ENCODE measurements at places on chromosomes 4 and X.

DNA sequence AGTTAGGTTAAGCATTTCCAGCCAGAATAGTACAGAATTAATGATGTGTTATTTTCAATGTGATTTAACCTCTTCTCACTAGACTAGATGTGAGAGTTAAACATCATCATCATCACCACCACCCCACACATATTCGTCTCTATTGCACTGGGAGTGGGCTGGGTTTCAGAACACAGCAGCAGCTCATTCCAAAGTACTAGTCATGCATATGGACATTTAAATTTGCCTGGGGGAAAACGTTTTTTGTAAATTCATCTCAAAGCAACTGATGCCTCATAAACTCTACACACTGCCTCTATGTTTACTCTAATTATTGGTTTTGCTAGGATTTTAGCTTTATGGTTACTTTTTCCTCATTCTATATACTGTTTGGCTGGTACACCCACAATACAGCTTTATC is 509.1 kb downstream of the PPP4R3C start:
- DNase-seq: no peak

- no peak for DNase-seq
These were observed 7.8 kb downstream of the GATB start for GRCh38 chr4:151753056-151753455.

DNA sequence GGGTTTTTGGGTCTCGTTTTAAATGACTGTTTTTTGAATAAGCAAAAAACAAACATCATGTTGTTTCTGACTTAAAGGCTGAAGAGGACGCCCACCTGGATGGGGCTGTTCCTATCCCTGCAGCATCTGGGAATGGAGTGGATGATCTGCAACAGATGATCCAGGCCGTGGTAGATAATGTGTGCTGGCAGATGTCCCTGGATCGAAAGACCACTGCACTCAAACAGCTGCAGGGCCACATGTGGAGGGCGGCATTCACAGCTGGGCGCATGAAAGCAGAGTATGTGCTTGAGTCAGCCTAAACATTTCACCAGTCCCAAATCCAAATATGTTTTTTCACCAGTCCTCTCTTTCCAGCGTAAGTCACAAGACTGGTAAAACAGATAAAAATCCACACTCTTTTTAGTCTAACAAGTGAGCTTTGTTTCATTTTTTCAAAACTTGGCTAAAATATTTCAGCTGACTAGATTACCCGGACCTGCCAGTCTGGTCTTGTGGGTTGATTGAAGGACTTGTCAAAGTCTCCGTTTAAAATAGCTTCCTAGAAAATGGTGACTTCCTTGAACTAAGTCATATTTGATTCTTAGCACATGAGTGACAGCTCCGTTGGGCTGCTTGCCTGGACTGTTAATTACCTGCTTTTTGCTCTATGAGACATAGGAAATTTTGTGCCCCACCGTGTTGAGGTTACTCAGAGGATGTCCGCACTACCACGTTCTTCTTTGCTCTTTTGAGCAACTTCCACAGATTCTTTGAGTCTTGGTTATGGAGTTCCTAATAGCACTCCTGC is 20.8 kb downstream of the ENOPH1 start:
- DNase-seq: no peak

DNA sequence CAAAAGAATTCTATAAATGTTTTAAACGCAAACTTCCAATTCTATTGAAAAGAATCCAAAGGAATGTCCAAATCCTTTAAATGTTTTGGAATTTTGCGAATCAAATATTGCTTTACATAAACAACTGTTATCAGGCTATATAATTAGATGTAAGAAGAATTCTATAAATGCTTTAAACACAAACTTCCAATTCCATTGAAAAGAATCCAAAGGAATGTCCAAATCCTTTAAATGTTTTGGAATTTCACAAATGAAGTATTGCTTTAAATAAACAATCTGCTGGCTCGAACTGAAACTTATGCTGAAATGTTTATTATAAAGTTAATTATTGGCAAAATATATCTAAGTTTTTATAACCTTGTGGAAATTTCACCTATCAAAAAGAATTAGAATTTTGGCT is 16.1 kb downstream of the DAPP1 start:
- DNase-seq: no peak

DNA sequence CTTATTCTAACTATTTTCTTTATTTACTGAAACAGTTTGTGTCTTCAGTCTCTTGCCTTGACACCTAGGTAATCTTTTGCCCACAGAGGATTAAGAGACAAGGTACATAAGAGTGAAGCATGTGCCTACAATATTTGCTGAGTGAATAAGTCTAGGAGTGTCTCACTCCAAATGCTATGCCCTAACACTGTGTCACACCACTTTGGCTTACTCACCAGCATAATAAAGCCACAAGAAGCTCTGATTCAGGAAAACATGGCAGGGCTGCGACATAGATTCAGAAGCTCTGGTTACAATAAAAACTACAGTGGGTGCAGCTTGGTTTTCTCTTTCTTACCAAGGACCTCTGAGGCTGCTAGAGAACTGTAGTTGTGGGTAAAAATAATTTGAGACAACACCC is 127.1 kb downstream of the RBM46 start:
- DNase-seq: no peak

- peak; percentile 28 for DNase-seq
These were observed 66.1 kb downstream of the NHSL2 start for GRCh38 chrX:71976753-71977152.

DNA sequence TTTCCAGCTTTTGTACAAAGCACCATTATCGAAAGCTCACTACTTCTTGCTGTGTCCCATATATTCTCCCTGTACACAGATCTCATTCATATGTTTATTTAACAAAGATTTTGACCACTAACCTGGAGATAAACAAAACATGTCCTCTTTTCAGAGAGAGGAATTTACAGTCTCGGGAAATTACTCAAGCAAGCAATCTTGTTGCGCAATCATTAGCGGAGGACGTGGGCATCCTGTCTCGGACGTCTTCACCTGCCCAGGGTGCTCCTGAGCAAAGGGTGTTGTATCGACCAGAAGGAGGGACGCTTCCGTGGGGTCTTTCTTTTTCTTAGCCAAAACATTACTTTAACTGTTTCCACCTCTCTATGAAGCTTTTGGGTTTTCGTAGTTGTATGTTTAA is 66.5 kb upstream of the CLCN4 start:
- DNase-seq: no peak

- DNase-seq: no peak
These were observed 5.7 kb upstream of the GPR174 start for GRCh38 chrX:79138658-79139241.

DNA sequence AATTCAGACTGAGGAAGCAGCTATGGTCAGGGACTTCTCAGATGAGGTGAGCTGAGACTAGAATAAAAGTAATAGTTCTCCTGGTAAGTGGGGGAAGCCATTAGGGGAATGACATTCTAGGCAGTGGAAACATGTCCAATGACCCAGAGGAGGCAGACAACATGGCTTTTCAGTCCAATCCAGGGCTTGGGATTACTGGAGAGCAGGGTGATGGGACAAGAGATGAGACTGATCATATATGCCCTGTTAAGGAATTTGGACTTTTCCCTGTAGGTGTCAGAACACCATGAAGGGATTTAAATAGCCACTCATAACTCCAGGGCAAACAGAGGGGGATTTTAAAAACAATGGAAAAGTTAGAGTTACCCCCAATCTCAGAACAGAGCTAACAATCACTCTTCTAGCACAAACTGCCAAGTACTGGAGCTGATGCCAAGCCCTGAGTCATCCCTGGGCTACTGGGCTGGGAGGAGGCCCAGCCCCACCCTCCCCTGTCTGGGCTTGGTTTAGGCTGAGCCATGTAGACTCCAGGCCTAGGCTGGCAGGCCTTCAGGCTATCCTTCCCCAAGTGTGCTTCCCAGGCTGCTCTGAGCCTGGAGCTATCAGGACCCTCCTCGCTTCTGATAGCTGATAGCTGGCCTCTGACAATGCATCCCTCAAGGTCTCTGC is 22.7 kb upstream of the MSN start:
- no peak for DNase-seq

DNA sequence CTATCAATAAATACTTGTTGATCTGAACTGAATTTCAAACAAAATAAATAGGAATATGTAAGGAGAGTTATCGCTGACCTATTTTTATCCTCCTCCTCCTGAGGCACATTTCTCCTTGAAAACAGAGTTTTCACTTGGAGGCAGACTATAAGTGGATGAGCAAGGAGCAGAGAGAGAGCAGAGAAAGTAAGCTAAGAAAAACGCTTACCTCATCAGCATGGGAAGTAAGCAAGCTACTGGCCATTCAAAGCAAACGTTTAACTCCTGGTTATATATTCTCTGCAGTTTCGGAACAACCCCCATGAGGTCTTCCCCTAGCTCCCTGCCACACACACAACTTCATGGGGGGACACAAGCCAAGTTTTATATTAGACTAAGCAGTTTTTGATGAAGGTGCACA is 13.2 kb downstream of the ZDHHC9 start:
- DNase-seq: no peak

DNA sequence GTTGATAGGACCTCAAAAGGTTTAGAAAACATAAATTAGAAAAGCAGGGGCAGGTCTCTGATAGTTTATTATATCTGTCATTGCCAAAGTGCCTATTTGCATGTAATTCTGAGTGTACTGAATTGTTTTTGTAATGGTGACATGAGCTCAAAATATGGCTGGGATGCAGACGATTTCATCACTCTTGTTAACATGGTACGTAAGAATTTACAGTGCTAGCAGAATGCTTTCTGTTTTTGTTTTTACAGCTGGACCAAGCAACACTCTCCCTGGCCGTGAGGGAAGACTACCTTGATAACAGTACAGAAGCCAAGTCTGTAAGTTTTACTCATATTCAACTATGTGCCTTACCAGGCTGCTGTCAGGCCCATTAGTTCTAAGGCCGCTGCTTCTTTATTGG is 58.1 kb downstream of the PHEX start:
- no peak for DNase-seq

DNA sequence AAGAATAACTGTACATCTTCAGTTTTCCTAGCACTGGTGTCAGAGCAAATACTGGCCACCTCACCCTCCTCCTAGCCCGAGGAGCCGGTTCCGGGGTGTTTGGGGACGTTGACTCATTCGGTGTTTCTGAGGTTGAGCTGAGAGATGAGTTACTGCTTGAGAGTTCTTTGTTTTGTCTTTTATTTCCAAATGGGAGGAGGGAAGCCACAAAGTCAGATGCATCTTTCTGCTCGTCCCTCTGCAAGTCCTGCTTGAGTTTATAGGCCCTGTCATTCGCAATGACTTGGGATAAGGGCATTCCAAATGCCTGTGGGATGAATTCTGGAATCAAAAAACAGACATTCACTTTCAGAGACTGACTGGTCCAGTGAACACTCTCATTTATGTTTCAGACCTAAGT is 77.5 kb downstream of the HCCS start:
- DNase-seq: no peak

GRCh38 chr4:172573899-172574298 is 594.7 kb upstream of the GALNT7 start:
- no peak for DNase-seq

DNA sequence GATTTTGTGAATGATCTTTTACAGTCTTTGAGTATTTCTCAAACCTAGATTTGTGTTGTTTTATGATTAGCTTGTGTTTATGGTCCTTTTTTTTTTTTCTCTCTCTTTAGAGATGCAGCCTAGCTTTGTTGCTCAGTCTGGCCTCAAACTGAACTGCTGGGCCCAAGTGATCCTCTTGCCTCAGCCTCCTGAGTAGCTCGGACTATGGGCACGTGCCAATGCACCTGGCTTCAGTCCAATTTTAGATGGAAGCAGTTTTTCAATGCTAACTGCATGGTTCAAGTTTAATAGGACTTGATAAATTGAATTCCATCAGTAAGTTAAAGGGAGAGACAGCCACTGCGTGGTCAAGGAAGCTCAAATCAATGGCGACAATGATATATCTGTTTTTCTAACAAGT is 3.8 kb upstream of the FGG start:
- DNase-seq: no peak

GRCh38 chrX:19544693-19545305 is 29.5 kb upstream of the MAP3K15 start:
- peak; percentile 71 for DNase-seq

- DNase-seq: no peak
These were observed 69.1 kb downstream of the RHOH start for GRCh38 chr4:40265910-40266274.

DNA sequence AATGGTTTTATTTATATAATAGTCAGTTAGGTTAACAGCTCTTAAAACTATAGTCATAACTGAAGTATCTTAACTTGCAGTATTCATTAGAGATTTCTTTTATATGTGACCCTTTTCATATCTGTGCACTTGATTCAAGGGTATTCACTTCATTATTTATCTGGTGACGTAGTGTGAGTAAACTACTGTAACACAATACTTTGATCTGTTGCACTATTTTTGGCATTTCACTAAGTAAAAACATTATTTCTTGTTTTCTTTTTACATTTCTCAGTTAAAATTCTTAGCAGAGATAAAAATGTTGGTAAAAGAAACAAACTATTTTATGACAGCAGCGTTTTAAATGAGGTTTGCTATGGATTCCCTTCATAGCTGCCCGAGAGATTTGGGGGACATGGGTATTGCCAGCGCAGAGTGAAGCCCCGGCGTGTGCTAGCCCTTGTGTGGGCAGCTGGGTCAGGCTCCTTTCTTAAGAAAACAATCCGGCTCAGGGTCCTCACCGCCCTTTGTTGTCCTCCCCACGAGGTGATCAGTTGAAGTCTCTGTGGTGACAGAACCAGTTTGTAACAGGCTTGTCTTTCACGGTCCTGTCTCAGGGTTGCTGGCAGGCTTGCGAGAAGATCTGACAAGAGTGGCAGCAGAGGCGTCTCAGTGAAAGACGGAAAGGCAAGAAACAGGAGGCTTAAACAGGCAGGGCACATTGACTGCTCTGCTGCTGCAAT is 293.4 kb downstream of the BMPR1B start:
- no peak for DNase-seq

DNA sequence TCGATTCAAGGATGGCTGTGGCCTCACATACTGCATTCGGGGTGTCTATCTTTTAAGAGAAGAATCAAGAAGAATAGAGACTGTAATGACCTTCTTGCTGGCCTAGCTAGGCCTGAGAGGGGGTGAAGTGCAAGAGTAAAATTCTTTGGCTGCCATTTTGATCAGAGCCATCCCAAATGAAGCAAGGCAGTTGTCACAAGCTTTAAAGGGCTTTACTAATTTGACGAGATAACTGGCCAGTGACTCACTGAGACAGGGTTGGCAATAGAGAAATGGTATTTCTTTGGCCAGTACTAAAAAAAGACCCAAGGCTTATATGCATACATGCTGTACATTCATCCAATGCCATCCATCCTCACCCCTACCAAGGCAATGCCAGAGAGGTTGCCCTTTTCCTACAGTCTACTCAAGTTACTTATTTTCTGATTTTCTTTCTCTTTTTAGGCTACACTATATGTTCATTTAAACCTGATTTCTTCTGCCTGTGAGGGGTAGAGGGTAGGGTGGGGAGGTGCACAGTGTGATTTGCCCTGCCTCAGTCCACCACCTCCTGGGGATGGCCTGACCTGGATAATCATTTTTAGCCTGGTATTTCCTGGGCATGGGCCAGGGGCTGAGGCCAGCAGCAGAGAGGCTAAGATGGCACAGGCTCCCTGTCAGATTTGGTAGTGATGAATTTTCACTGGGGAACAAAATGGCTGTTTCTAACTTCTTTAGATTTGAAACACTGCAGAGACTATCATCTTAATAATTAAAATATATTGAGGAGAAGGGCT is 32.2 kb downstream of the ATG4A start:
- no peak for DNase-seq
